ENCODE measurements at places on chromosomes 1 and 21.

DNA sequence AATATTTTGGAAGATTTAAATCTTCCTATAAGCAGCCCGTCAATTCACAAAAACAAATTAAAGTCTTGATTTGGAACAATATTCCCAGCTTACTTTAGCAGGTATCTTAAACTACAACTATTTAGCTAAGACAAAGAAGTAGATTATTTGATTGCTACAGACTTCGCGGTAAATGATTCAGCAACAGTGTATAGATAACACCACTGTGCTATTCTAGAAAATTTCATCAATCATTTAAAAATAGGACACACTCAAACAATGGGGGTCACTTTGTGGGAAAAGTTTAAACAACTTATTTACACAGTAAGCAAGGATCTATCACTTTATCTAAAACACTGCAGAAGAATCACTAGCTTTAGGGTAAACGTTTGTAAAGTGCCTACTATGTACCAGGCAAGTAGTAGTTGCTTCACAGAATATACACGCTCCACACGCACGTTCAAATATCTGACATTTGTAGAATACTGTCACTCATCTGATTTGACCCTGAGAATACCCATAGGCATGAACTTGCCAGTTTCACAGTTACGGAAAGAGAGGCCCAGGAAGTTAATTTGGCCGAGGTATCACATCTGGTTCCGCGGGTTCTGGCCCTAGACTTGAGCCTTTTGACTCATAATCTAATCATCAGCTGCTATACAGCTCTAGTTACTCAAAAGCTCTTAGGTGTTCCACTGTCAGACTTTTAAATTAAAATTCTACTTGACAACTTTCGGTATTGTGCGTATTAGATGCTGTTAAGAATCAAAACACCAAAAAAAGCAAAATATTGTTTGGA, 876 bp downstream of the DENND2C start:
- peak; percentile 37 for DNase-seq

GRCh38 chr1:167454894-167455785, 63.2 kb downstream of the CD247 start:
- DNase-seq, result peak; percentile 55

- DNase-seq, result peak; percentile 84
Measured at GRCh38 chr1:208219659-208220282, 24.4 kb downstream of the PLXNA2 start.

DNA sequence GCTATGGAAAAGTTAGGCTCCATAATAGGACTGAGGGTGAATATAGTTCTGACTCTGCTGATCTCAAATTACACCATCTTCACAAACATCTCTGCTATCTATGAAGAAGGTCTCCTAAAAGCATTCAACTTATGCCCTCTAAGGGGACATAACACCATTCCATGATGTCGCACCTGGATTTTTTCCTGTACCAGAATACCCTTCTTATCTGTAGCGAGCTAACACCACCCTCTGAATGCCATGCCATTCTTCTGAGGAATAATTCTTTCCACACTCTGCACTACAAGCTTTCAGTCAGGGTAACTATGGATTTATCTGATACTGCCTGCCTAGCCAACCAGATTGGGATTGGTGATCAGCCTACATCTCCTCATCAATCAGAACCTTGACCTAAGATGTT, 203.8 kb downstream of the PTPRC start:
- peak; percentile 6 for DNase-seq

DNA sequence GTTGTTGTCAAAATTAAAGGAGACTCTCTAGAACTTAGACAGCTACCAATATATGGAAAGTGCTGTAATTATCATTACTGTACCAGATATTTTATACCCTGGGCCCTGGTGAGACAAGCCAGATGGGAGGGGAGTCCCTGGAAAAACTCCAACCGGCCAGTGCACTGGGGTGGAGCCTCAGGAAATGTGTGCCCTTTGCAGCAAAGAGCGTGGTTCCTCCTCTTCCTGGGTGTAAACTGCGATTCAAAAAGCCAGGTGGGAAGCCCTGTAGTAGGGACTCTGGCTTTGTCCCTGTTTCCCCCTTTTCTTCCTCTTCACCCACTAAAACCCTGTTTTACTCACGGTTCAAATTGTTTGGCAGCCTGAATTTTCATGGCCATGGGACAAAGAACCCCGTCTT, 812.3 kb downstream of the PLA2G4A start:
- DNase-seq, result no peak

GRCh38 chr1:220119043-220119512, 25.1 kb downstream of the IARS2 start:
- DNase-seq, result no peak

- no peak for DNase-seq
Measured at GRCh38 chr1:106600626-106601025, 455.8 kb upstream of the PRMT6 start.

DNA sequence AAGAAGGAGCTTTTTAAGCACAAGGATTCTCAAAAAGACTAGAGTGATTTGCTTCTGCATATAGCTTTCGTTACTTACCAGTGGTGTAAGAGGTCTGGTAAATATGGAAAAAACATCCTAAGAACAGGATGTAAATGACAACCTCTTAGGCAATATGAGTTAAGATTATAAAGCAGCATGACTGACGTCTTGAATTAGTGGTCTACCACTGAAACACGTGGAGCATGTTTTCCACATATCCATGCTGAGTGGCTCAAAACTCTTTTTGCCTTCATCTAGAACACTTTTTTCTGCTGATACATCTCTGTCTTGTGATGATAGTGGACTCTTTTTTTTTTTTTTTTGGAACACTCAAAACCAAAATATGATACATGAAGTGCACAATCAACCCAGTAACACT, 44.6 kb downstream of the RCAN1 start:
- no peak for DNase-seq
